ENCODE measurements at places on chromosomes 6 and 20. TPM values are rescaled to one million over a fixed set of nuclear protein-coding genes. Genes with fewer than 3 reads are reported as not detected.

Gene ASIP
- not detected for total RNA-seq

Gene EYS
- not detected for total RNA-seq

Gene ENPP4
- 4.5 TPM for total RNA-seq

Gene BPI
- total RNA-seq = not detected

Gene PAK5
- not detected for total RNA-seq

Gene RNF182
- not detected for total RNA-seq

Gene MAS1L
- not detected for total RNA-seq

Gene MDFI
- total RNA-seq = not detected

DNA sequence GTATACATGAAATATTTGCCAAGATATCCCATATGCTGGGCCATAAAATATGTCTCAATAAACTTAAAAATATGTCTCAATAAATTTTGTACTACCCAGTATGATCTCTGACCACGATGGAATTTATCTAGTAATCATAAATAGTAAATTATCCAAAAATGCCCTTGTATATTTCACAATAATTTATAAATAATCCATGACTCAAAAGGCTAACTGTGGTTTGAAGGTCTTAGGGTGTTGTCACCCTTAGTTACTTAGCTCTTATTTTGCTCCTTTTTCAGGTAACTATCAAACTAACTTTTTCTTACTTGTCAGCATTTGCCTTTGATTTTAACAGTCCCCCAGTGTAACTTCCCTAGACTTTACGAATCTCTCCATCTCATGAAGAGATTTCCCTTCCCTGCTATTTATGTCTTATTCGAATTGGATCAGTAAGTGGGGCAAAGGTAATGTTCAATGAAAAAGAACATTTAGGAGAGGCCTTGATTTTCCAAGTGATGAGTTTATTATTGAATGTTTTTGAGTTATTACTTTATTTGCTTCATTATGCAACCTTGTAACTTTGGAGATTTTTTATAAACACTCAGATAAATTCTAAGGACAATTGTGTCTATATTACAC, 109.0 kb upstream of the THBS2 start:
- no peak for DNase-seq

DNA sequence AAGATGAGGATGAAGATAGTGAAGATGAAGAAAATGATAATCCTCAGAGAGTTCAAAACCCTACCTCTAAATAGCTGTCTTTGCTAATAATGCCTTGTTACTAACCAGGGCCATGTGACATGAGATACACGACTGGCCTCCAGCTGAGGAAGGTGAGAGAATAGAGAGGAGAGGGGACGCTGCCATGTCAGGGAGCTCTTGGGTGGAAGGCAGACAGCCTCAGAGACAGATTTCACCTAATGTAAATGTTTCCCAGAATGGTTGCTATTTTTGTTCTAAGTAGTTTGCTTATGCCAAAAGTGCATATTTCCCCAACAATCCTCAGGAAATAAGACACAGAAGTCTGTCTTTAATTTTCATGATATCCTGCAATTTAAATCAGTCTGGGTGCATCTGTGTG, 138.4 kb downstream of the ELOVL4 start:
- no peak for DNase-seq

DNA sequence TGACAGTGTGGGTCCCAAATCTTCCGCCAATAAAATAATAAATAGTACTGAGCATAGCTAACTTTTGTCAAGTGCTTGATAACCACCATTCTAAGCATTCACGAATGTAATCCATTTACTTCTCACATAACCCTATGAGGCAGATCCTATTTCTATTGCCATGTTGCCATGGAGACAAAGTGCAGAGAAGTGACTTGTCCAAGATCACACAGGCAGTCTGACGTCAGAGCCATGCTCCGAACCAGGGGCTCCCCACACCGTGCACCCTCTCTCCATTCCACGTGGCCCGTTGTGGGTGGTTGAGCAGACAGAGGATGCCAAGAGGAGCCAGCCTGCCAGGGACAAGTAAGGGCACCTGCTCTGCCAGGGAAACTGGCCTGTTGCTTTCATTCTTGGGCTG, 38.9 kb downstream of the CDH22 start:
- no peak for DNase-seq

- DNase-seq = no peak
Observed at GRCh38 chr6:107616775-107617174, 126.9 kb downstream of the SOBP start.

DNA sequence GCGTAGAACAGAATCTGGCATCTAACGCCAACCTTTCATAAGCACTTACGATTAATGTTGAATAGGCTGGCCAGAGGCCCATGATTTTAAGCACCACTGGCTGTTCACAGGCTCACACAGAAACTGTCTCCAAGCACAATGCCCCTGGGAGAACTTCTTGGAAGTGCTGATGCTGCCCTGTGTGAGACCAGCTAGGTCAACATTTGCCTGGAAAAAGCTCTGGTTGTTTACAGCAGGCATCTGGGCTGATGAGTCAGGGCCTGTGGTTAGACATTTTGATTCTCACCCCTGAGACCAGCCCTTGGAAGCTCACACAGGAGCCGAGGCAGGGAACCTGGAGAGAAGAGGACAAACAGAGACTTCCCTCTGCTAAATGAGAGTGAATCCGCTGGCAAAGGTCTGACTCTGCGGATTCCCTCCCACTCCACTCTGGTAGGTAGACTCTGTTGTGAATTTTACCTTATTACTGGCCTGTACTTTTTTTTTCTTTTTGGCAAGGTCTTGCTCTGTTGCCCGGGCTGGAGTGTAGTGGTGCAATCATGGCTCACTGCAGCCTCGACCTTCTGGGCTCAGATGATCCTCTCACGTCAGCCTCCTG, 6.8 kb upstream of the SULF2 start:
- DNase-seq = no peak

- no peak for DNase-seq
Observed at GRCh38 chr20:3990716-3991115, 24.6 kb downstream of the RNF24 start.

GRCh38 chr6:83867043-83867442, 7.6 kb downstream of the CYB5R4 start:
- no peak for DNase-seq

- DNase-seq = no peak
Observed at GRCh38 chr6:144999127-144999526, 714.0 kb downstream of the UTRN start.

DNA sequence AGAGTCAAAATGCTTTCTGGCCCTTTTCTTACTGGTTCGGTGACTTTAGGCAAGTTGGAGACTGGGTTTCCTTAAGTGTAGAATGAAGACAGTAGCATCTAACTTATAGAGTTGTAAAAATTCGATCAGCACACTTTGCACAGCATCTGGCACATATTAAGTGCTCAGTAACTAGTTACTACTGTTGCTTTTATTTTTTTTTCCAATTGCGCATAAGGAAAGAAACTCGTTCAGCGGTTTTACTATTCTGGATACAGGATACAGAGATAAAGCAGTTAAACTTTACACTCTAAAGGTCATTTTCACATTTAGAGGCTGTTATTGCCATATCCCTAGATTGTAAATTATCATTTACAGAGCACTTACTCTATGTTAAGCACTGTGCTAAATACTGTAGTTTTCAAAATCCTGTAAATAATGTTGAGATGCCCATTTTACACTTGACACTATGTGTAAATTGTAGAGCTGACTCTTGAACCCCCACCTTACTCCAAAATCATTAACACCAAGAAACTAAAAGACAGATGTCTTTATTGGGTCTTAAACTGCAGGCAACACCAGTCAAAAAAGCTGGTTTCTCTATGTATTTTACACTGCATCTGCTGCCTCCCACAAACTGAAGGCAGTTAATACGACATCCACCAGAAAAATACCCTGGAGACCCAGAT, 886 bp downstream of the ROMO1 start:
- DNase-seq = no peak

DNA sequence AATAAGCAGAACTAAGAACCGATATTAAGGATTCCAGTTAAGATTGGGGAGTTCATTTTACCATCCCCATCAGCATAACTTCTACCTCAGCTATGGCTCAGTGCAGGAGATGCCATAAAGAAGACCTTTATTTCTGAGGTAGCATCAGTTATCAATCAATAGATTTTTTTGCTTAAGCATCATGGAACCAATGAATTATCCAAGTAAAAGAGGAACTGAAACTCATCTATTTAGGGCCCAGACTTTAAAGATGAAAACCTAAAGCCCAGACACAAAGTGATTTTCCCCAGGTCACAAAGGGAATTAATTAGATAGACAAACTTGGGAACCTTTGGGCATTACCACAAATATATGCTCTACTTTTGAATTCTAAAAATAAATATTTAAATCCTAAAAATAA, 59.2 kb upstream of the TINAG start:
- DNase-seq = no peak

- no peak for DNase-seq
Observed at GRCh38 chr6:19991176-19991575, 154.0 kb downstream of the ID4 start.

DNA sequence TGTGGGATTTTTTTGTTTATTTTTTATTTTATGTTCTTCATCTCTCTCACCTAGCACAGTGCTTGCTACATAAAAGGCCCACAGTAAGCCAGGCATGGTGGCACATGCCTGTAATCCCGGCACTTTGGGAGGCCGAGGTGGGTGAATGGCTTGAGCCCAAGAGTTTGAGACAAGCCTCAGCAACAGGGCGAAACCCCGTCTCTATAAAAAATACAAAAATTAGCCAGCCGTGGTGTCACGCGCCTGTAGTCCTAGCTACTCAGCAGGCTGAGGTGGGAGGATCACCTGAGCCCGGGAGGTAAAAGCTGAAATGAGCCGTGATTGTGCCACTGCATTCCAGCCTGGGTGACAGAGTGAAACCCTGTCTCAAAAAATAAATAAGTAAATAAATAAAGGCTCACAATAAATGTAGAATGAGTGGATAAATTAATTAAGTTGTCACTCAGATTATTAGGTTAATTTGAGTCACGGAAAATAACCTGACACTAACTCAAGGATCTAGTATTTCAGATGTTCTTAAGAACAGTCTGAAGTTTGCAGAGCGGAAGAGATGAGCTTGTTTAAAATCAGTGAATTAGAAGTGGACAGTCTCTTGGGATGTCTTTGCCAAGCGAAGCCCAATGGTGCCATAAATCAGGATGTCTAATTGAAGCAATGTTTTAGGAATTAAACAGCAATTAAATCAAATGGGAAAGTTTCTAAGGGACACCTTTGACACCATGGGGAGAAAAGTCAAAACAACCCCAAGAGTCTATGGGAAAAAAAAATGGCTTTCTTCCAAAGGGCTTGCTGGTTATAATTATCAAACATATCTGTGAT, 214.4 kb downstream of the ZNF217 start:
- DNase-seq = no peak

GRCh38 chr6:41607736-41608135, 30.5 kb upstream of the MDFI start:
- no peak for DNase-seq

DNA sequence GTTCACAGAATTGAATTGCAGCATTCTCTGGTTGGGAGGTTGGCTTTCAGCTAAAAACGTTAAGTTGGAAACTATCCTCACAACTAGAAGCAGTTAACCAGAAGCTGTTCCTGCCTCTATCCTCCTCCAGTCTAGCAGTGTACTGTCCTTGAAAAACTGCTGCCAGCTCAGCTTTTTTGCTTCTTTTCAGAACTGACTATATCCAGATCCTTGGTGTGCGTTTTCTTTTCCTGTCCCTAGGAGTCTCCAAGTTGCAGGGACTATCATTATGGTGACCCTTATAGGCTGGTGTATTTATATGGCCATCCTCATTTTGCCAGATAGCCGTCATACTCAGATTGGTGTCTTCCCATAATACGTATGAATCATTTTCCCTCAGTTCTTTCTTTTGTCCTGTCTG, 5.5 kb downstream of the ITCH start:
- DNase-seq = no peak

- no peak for DNase-seq
Observed at GRCh38 chr6:88386167-88386566, 220.0 kb upstream of the CNR1 start.

GRCh38 chr6:63598049-63599036, 26.1 kb downstream of the LOC128125822 start:
- DNase-seq = peak; percentile 83

DNA sequence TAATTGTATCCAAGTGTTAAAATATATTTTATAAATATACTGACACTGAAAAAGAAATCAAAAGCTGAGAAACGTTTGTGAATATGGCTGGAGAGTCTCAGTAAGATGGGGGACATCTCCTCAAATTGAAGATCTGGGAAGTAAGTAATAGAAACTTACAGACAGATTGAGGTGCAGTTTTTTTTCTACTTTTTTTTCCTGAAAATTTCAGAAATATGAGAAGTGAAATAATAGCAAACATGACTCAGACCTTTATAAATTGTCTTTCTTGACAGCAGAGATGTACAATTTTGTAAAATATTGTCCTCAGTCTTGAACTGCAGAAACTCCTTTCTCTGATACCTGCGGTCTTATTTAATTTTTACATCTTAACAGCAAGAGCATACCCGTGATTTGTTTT, 347.1 kb downstream of the UTRN start:
- DNase-seq = no peak

- DNase-seq = peak; percentile 76
Observed at GRCh38 chr6:692356-692851, 535 bp downstream of the EXOC2 start.

DNA sequence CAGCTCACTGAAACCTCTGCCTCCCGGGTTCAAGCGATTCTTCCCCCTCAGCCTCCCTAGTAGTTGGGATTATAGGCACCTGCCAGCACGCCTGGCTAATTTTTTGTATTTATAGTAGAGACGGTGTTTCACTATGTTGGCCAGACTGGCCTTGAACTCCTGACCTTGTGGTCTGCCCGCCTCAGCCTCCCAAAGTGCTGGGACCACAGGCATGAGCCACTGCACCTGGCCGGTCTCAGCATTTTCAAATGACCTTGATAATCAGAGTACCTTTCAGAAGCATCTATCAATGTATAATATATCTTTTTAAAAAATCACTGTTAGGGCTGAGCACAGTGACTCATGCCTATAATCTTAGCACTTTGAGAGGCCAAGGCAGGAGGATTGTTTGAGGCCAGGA, 143.0 kb downstream of the DOK5 start:
- DNase-seq = no peak
